ENCODE measurements at places on chromosomes 2 and 18.

- DNase-seq, result no peak
These were observed 28.5 kb downstream of the HPCAL1 start for GRCh38 chr2:10331027-10331701.

- no peak for DNase-seq
These were observed 36.5 kb downstream of the ZNF385B start for GRCh38 chr2:179824961-179825360.

GRCh38 chr2:195899226-195899625 is 169.4 kb downstream of the DNAH7 start:
- no peak for DNase-seq

- no peak for DNase-seq
These were observed 22.3 kb downstream of the KLF7 start for GRCh38 chr2:207143215-207144172.

DNA sequence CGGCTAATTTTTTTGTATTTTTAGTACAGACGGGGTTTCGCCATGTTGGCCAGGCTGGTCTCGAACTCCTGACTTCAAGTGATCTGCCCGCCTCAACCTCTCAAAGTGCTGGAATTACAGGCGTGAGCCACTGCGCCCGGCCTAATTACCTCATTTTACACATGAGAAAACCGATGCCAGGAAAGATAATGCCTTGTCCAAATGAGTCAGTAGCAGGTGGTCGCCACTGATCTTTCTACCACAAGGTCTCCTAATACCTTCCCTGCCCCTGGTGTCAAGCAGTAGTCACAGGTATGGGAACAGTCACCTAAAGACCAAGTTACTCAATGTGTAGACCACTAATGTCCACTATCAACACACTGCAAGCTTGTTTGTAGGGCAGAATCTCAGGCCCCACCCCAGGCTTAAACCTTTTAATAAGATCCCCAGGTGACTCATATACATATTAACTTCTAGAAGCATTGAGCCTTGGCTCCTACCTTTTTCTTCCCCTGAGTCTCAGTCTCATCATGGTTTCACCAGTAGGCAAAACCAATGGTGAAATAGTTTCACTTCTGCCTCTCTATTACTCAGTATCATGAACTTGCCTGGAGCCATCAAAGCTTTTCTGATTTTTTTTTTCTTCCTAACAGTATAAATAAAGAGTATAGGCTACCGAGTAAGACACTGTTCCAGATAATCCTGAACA is 6.9 kb upstream of the EPB41L5 start:
- DNase-seq, result no peak

GRCh38 chr2:108641756-108642155 is 77.5 kb upstream of the RANBP2 start:
- DNase-seq, result no peak

- no peak for DNase-seq
These were observed 613.5 kb downstream of the MBD2 start for GRCh38 chr18:53610957-53611356.

DNA sequence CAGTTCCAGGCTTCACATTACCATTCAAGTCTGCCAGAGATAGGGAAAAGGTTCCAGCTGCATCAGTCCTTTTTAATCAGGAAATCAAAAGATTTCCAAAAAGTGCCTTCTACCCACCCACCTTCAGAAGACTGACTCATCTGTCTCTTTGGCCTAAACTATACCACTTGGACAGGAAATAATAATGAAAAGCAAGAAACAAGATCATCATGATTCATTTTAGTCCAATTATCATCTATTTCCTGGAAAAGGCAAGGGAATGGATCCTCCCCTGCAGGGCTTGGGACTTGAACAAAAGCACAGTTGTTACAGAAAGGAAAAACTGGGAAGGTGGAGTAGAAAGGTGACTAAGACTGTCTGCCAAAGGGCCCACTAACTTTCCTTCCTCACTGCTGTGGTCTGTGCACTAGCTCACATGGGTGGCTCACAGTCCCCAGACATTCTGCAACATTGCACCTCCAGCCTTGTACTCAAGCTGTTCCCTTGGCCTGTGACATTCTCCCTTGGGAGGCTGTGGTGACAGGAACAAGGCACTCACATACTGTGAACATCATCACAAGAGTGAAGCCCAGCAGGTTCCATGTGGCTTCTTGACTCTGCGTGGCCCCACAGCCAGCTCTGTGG is 75.3 kb downstream of the VSNL1 start:
- DNase-seq, result no peak

DNA sequence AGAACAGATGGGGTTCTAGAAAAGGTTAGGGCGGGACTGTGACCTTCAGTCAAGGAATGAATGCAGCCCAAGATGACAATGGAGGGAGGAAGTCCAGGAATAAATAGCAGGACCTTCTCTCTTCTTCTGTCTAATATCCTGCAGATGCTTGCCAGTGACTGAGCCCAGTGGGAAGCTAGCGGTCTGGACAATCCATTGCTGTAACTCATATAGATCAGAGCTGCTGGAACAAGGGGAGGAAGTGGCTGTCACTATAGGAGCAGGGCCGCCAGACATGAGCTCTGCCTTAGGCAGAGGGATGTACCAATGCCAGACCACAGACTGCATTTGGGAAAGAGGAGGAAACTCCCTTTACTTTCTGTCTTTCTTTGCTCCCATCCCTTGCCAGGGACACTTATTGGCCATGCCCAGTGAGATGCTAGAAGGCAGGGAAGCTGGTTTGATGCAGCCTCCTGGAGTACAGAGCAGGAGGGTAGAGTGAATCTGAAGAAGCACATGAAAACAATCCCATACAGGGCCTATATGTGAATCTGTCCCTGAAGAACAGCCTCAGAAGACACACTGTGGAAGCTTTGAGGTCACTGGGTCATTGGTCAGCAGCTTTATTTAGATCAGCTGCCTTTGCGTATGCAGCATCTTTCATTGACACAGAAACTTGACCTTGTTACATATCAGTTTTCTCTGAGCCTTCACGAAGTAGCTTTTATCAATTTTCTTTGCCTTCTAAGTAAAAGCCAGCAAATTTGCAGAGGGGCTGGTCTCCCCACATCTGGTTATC is 65.4 kb downstream of the CCDC85A start:
- no peak for DNase-seq

GRCh38 chr2:45993476-45993991 is 303.7 kb upstream of the EPAS1 start:
- DNase-seq, result no peak

- DNase-seq, result no peak
These were observed 532.7 kb upstream of the FSHR start for GRCh38 chr2:49686897-49687442.

- DNase-seq, result no peak
These were observed 16.2 kb upstream of the ECEL1 start for GRCh38 chr2:232503809-232504323.

GRCh38 chr2:70574109-70574508 is 20.5 kb upstream of the TGFA start:
- no peak for DNase-seq

DNA sequence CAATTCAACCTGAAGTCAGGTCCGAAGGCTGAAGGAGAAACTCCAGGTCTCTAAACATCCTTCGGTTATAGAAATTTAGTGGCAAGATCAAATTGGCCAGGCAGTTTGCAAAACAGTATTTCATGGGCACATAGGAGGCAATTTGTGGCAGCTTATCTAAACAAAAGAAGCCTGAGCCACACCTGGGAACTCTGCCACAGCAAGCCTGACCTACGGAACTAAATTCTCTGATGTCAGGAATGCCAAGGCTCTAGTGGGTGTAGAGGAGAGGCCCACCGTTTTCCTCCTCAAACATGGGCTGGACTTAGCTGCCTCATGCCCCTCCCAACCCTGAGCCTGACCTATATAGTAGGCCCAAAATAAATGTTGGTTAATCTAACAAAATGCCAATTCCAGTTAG is 16.0 kb downstream of the SATB2 start:
- no peak for DNase-seq

DNA sequence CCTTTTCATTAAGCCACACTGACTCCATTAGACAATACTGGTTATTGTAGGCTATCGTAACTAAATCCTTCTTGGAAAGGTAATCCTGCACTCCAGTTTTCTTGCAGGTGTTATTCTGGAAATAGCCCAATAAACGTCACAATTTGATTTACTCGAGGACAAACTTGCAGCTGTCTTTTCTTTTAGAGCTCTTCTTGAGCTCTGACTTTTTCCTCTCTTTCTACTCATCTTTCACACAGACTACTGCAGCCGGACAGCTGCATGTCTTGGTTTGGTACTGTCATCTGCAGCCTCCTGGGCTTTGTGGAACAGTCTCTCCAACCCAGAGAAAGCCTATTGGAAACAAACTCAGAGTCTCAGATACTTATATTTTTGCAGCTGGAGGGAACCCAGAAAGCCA is 23.0 kb upstream of the MSGN1 start:
- DNase-seq, result no peak

- DNase-seq, result no peak
These were observed 73.0 kb downstream of the CTNNA2 start for GRCh38 chr2:79585701-79586433.

DNA sequence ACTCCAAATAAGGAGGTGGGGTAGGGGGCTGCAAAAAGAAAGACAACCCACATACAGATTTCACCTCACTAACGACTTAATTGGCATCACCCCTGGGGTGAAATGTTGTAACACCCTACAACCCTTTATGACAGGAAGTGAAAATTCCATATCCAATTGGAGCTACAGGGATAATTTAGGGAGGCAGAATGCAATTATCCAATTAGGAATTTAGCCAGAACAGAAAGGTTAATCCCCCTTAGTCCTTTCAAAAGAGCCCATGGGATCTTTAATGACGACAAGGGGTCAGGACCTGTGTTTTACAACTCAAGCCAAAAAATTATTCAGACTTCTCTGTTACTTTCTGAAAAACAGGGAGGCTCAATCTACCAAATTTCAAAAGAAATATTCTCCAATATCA is 1027.1 kb downstream of the TMEM182 start:
- no peak for DNase-seq

GRCh38 chr18:34153711-34154110 is 71.0 kb downstream of the NOL4 start:
- DNase-seq, result no peak

- DNase-seq, result no peak
These were observed 88.3 kb downstream of the AGAP1 start for GRCh38 chr2:235582081-235582686.

- no peak for DNase-seq
These were observed 170.3 kb upstream of the VRK2 start for GRCh38 chr2:57876313-57876712.

DNA sequence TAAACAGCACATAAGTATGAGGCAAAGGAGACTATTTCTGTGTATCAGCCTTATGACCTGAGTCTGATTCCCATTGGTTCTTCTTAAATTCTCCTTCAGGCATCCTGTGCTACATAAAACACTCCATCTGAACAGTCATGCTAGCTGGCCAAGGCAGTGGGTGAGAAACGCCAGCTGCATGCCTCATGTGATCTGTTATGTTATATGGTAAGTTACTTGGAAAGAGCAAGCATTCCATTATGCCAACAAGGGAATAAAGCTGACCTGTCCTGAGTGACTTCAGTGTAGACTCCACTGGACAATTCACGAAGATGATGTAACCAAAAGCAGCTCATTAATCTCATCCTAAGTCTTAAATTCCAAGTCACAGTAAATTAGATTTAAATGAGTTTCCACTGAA is 216.5 kb upstream of the FN1 start:
- DNase-seq, result no peak

DNA sequence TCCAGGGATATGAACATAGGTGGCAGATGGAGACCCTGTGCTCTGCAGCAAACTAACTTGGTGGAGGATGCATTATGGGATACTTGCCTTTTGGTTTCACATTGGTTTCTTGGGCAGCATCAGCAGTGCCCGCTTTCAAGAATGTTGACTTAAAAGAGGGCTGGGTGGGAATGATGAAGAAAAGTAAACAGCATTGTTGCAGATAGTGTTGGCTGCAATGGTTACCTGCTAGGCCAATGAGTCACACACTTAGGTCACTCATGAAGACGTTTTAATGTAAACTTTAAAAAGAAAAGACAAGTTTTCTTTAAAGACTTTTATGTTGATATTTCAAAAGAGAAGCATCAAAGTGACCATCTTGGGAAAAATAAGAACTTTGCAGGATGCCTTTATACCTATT is 26.1 kb upstream of the FAM237A start:
- no peak for DNase-seq

DNA sequence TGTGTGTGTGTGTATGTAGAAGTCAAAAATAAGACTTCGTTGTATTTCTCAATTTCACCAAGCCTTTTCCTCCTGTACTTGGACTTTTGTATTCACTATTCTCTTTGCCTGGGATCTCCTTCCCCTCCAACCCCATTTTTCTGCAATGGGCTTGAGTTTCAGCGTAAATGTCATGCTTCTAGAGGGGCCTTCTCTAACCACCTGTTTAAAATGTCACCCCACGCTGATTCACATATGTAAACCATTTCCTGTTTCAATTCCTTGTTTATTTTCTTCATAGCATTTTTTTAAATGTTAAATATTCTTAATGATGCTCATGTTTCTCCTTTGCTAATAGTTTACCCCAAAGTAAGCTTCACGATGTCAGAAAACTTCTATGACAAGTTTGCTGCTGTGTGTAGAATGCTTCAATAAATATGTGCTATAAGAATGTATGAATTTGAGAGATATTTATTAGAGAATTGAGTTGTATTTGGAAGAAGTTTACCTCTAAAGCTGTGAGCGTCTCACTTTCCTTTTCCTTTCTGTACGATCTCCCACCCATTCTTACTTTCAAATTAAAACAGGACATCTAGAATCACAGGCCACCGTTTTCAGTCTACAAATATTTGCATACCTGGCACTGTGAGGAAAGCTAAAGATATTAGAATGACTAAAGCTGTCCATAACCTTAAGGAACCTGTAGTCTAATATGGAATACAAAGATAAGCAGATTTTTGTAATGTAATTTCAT is 762.4 kb downstream of the LRRTM4 start:
- no peak for DNase-seq
